ENCODE measurements at places on chromosomes 7 and 10.

DNA sequence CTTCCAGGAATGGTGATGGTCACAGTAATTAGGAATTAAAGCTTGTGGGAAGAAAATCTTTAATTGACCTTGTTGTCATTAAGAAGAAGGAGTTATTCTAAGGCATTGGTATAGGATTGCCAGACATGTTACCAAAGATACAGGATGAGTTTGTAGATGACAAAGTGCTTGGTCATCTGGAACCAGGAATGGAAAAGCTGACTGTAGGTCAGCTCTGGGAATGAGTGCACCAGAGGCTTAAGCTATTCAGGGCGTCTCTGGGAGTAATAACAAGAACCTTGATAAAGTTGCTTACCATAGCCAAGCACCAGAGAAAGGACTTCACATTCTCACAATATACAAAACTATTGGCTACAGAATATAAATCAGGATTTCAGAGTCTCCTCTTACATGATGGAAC, 89.0 kb downstream of the PHTF2 start:
- no peak for DNase-seq

GRCh38 chr10:30944005-30944404, 87.7 kb downstream of the ZNF438 start:
- DNase-seq: no peak

DNA sequence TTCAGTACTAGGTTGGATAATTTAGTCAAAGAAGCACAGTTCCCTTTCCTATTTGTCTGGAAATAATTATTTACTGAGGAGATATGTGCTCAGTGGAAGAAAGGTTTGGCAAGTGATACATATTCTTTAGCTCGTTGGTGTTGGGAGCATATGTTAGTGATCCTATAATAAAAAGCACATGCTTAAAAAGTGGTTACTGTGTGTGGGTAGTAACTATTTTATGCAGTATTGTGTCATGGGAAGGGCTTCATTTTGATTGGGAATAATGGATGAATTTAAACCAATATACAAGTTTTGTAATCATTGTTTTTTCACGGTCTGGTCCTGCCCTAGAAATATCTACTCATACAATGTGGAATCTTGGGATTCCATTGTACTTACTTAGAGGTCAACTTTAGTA, 188.7 kb upstream of the PPP1R3A start:
- DNase-seq: no peak

DNA sequence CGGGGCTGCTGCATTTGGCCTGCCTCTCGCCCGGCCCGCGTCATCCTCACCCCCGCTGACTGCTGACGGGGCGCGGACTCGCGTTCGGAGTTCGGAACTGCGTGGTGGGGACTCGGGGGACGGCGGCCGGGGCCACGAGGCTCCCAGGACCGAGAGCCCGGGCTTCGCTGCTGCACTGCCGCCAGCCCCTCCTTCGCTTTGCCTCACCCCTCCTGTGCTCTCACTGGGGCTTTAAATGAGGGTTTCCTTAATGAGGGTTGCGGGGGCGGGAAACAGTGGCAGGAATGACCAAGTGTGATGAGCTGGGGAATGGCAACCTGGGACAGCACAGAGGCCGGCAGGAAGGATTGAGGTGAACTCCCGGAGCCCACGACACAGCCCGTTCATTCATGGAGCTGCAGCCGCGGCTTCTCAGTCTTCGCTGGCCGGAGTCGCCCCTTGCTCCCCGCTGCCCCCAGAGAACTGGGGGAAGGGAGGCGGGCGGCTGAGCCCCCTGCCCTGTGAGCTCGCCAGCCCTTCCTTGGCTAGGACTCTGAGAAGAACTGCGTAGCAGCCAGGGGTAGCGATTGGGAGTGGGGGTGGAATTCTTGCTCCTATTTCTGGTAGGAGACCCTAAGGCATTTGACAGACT, 1.5 kb upstream of the LRRC4 start:
- DNase-seq: no peak

- DNase-seq: no peak
These were observed 1698.2 kb downstream of the REEP3 start for GRCh38 chr10:65219444-65219843.

DNA sequence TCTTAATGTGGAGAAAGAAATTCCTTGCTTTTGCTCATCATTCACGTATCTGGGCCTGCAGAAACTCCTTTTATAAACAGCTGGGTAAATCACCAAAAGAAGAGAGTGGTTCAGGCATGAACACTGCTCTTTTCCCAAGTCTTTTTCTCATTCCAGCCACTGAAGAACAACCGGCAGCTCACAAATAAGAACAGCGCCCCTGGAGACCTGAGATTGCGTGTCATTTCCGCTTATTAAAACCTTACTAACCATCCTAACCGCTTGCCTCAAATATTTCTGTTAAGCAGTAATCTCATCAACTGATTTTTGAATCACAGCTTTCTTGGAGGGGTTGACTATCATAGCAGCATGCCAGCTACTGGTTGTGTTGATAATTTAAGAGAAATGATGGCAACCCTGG, 213.0 kb upstream of the PLXNA4 start:
- no peak for DNase-seq

GRCh38 chr10:44262551-44263251, 122.2 kb downstream of the CXCL12 start:
- no peak for DNase-seq

- DNase-seq: no peak
These were observed 414.8 kb upstream of the MKI67 start for GRCh38 chr10:128540781-128541761.

DNA sequence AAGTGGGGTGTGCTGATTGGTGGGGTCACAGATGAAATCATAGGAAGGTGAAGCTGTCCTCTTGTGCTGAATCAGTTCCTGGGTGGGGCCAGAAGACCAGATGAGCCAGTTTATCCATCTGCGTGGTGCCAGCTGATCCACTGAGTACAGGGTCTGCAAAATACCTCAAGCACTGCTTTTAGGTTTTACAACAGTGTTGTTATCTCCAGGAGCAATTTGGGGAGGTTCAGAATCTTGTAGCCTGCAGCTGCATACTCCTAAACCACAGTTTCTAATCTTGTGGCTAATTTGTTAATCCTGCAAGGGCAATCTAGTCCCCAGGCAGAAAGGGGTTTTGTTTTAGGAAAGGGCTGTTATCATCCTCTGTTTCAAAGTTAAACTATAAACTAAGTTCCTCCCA, 17.0 kb upstream of the IFRD1 start:
- DNase-seq: no peak

- no peak for DNase-seq
These were observed 59.2 kb downstream of the ADAM22 start for GRCh38 chr7:87993269-87993668.

DNA sequence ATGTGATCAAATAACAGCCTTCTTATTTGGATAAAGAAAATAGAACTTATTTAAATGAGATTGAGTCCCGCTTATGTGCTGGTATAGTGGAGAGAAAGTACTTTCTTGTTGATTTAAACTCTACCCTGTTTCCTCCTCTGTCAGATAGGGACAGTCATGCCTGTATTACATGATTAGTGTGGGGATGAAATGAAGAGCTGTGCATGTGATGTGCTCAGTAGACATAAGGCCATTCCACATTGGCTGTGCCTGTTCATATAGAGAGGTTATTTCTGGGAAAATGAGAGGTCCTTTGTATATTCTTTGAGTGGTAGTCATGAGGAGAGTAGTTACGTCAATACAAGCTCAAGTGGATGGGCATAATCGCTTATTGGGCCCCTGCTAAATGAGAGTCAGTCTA, 5.7 kb downstream of the MTURN start:
- no peak for DNase-seq

DNA sequence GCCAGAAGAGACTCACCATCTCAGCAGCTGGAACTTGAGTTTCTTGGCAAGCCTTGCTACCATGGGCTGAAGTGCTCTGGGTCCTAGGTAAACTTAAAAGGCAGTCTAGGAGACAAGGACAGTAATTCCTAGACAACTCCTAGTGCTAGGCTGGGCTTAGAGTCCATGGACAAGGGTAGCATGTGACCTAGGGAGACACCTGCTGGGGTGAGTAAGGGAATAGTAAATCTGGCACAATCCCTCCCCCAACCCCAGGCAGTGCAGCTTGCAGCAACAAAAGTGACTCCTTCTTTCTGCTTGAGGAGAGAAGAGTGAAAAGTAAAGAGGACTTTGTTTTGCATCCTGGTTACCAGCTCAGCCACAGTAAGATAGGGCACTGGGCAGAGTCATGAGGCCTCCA, 316.5 kb upstream of the IMMP2L start:
- no peak for DNase-seq

GRCh38 chr7:91503934-91504555, 239.8 kb downstream of the FZD1 start:
- no peak for DNase-seq

- DNase-seq: no peak
These were observed 124.0 kb upstream of the PRSS58 start for GRCh38 chr7:142381727-142382390.

DNA sequence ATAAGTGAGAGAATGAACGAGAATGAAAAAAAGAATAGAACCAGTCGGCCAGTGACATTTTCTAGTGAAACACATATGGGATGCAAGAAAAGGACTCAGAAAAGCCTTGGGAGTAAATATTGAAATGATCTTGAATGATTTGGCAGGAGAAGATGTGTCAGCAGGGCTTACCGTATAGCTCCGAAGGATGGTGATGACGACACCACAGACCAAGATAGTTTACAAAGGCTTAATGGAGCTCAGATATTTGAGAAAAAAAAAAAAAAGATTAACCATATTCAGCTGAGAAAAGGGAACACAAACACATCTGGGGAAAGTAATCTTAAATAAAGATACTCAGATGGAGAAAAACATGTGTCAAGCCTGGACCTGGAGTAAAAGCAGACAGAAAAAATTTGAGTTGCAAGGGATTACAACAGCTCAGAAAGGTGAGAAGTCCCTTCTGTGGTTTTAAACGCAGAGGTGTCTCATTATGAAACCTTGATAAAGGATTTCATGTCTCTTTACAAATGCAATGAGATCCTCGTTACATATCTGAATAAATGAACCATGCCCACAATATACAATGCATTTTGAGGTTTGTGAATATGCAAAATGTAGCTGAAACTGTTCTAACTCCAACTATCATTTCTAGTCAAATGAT, 36.0 kb downstream of the DNAJB9 start:
- no peak for DNase-seq

DNA sequence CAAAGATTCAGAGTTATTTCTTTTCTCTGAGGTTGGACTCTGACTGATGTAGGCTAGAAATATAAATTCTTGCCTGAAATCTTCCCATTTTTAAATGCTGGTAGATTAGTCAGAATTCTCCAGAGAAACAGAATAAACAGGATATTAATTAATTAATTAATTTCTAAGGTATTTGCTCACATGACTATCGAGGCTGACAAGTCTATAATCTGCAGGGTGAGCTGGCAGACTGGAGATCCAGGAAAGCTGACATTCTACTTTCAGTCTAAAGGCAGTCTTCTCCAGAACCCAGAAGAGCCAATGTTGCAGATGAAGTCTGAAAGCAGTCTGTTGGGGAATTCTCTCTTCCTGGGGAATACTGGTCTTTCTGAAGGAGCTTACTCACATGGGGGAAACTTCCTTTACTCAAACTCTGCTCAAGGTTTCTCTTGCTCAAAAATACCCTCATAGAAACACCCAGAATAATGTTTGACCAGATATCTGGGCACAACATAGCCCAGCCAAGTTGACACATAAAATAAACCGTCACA, 189.7 kb downstream of the KIF20B start:
- DNase-seq: no peak

GRCh38 chr10:44982114-44982460, 3.5 kb upstream of the DEPP1 start:
- no peak for DNase-seq

GRCh38 chr7:13910805-13911551, 78.5 kb downstream of the ETV1 start:
- no peak for DNase-seq

DNA sequence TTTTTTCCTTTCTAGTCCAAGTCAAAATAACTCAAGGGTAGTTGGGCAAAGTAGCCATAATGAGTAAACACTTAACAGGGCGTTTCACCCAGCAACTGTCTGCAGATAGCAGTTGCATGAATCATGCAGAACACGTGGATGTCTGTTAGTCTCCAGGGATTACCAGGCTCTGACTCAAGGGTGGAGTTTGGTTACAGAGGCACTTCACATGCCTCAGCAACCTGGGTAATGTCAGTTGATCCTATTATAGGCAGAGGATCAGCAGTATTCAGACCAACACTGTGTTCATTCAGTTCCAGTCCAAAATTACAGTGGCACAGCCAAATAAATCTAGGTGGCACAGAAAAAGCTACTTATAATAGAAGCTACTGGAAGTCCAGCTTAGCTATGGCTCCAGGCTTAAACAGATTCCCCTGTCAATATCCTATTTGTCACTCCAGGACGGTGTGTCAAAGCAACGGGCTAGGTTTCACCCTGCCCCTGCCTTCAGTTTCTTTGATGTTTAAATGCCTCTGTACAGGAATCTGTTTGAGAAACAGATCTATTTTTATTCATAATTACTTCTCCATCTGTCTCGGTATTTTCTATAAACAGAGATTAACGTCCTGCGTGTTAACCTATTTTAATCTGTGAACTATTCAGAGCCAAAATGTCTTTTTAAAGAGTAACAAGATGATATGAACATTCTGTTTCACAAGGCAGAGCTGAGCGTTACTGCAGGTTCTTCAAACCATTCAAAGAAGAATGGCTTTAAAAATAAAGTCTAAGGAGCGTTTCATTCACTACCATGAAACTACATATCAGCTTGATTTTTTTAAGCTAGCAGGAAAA, 162.6 kb upstream of the AKR1E2 start:
- peak; percentile 41 for DNase-seq

GRCh38 chr10:79254333-79255006, 92.8 kb upstream of the PPIF start:
- no peak for DNase-seq

DNA sequence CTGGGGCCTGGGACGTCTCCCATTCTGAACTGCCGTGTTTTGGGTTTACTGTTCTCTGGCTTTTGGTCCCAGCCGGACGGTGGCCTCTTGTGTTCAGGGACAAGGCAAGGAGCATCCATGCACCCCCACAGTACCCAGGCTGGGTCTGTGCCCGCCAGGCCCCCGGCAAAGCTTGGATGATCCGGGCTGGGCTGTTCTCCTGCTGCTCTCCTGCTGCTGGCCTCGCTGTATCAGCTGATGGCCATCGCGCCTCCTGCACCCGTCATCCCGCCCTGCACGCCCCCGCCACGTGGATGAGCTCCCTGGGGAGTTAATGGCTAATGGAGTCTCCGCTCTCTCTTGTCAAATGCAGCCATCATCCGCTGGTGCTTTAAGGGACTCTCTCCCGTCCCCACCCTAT, 14.9 kb upstream of the PSMG3 start:
- DNase-seq: no peak

GRCh38 chr10:30974355-30974754, 57.3 kb downstream of the ZNF438 start:
- DNase-seq: no peak

DNA sequence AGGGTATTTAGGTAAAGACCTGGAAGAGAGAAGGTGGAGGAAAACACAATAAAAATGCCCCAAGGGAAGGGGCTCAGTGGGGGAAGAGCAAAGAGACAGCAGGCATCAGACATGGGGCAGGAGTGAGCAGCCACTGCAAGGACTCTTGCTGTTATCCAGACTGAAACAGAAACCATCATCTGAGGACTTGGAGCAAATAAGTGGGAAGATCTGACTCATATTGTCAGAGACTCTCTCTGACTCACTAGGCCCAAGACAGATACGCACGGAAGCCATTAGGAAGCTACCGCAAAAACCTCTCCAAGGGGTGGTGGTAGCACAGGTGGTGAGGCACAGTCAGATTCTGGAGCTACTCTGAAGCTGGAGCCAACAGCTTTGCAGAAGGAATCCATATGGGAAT, 110.7 kb downstream of the RNF32 start:
- no peak for DNase-seq

GRCh38 chr10:52353960-52354394, 39.9 kb downstream of the DKK1 start:
- DNase-seq: no peak
